ENCODE measurements at places on chromosomes 5 and 9. TPM values are rescaled to one million over a fixed set of nuclear protein-coding genes. Genes with fewer than 3 reads are reported as not detected.

GRCh38 chr9:33264003-33264472, 470 bp downstream of the BAG1 start:
- H3K36me3 ChIP-seq: peaks cover 68% of the 10 kb centered on the region
- peak; percentile 78 for DNase-seq
- peak overlapping the region; percentile 87 for H3K27ac ChIP-seq
- H3K4me1 ChIP-seq: peaks cover 56% of the 10 kb centered on the region
- no peaks in the 10 kb centered on the region for H3K27me3 ChIP-seq

GRCh38 chr5:163571744-163572143, 66.3 kb downstream of the MAT2B start:
- H3K4me3 ChIP-seq: no peak overlapping the region
- no peaks in the 10 kb centered on the region for H3K4me1 ChIP-seq
- H3K27ac ChIP-seq: no peak overlapping the region
- no peaks in the 10 kb centered on the region for H3K36me3 ChIP-seq
- DNase-seq: no peak

The CNOT8 gene
- total RNA-seq: 62.4 TPM

DNA sequence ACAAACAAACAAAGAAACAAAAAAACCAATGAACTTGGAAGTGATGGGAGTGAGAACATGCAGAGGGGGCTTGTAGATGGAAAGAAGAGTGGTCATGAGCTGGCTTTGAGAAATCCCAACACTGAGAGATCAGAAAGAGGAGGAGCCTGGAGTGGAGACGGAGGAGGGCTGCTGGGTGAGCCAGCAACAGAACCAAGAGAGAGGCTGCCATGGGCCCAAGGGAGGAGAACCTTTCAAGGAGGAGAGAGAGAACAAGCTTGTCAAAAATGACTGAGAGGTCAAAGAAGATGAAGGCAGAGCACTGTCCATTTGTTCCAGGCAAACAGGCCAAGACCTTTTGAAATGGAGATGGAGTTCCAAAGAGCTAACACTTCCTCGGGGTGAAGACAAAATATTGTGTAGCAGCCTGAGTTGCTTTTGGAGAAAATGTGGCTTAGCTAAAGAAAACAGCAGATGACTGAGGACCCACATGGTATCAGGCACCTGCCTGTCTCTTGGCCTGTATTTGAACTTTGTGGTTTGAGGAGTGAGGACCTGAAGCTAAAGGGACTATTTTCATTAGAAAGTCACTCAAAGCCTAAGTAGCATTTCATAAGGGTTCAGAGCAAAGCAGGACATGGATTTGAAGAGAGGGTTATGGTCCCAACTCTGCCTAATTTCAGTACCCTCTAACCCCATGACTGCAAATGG, 13.1 kb downstream of the NSG2 start:
- peaks cover 5% of the 10 kb centered on the region for H3K27me3 ChIP-seq
- H3K4me1 ChIP-seq: no peaks in the 10 kb centered on the region
- no peaks in the 10 kb centered on the region for H3K36me3 ChIP-seq
- no peak overlapping the region for H3K27ac ChIP-seq
- no peak overlapping the region for H3K4me3 ChIP-seq
- DNase-seq: no peak

The POLR1E gene
- total RNA-seq: 35.5 TPM

The LCN1 gene
- not detected for total RNA-seq

- H3K4me1 ChIP-seq: peaks cover 5% of the 10 kb centered on the region
- no peaks in the 10 kb centered on the region for H3K36me3 ChIP-seq
- DNase-seq: no peak
- no peak overlapping the region for H3K4me3 ChIP-seq
- no peak overlapping the region for H3K27ac ChIP-seq
Observed at GRCh38 chr9:592225-592624, 249.3 kb upstream of the DMRT1 start.

DNA sequence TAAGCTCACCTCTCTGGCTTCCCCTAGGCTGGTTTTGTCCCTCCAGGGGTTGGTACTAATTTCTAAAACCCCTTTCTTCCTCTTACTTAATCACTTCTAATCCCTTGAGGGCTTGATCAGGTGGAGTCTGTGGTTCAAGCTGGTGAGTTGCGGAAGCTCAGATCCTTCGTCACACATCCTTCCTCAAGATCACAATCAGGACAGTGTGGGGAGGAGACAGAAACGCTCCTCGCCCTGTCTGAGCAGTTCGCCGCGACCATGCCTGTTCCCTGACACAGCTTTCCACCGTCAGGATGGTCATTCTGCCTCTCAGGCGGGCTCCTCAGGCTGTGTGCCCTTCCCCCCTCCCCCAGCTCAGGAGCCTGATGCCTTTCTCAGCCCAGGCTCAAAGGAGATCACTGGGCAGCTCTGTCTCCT, 24.3 kb downstream of the CPLX2 start:
- DNase-seq: peak; percentile 80
- no peak overlapping the region for H3K4me3 ChIP-seq
- peaks cover 19% of the 10 kb centered on the region for H3K4me1 ChIP-seq
- peak overlapping the region; percentile 42 for H3K27ac ChIP-seq
- peaks cover 19% of the 10 kb centered on the region for H3K27me3 ChIP-seq

DNA sequence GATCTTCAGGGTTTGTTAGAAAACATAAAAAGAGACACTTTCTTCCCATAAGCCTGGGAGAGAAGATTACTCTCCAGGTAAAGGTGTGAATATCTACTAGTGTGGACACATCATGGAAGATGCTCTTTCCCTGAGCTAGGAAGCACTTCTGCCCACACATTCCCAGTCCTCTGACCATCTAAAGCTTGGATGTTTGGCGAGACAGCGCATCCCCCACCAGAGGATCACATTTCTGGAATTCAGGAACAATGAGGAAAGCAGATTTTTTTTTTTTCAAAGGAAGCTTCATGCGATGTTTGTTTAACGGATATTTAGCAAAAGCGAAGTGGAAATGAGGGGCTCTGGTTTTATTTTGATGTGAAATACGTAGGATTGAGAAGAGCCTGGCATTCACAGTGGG, 6.2 kb downstream of the SVEP1 start:
- no peak overlapping the region for H3K27ac ChIP-seq
- peaks cover 11% of the 10 kb centered on the region for H3K27me3 ChIP-seq
- H3K36me3 ChIP-seq: no peaks in the 10 kb centered on the region
- H3K4me3 ChIP-seq: no peak overlapping the region

- H3K36me3 ChIP-seq: no peaks in the 10 kb centered on the region
- no peak overlapping the region for H3K27ac ChIP-seq
- peaks cover 10% of the 10 kb centered on the region for H3K27me3 ChIP-seq
- no peak for DNase-seq
- H3K4me1 ChIP-seq: no peaks in the 10 kb centered on the region
Observed at GRCh38 chr5:31827867-31828266, 188.9 kb downstream of the PDZD2 start.

- H3K36me3 ChIP-seq: peaks cover 1% of the 10 kb centered on the region
- H3K4me1 ChIP-seq: no peaks in the 10 kb centered on the region
- no peak overlapping the region for H3K27ac ChIP-seq
- no peaks in the 10 kb centered on the region for H3K27me3 ChIP-seq
- H3K4me3 ChIP-seq: no peak overlapping the region
- no peak for DNase-seq
Observed at GRCh38 chr9:17401858-17402257, 177.0 kb upstream of the SH3GL2 start.

The PCDHGB5 gene
- total RNA-seq: not detected

DNA sequence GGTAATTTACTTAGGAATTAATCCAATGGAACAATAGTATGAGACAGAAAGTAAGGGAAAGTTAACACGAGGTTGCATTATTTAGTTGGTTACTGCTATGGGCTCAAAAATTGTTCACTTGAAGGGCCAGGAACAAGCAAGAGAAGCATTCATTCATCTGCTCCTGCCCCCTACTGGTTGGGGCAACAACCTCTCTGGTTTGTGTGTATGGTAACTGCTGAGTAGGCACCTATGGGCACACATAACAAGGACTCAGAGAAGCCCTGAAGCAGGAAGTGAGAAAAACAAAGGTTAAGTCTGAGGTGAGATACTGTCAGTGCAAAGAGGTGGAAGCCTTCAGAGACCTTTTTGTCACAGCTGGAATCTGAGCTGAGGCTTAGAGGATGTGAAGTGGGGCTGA, 34.4 kb upstream of the RANBP6 start:
- H3K4me1 ChIP-seq: peaks cover 10% of the 10 kb centered on the region
- H3K27ac ChIP-seq: no peak overlapping the region
- DNase-seq: peak; percentile 71
- H3K36me3 ChIP-seq: no peaks in the 10 kb centered on the region
- H3K27me3 ChIP-seq: peaks cover 9% of the 10 kb centered on the region

DNA sequence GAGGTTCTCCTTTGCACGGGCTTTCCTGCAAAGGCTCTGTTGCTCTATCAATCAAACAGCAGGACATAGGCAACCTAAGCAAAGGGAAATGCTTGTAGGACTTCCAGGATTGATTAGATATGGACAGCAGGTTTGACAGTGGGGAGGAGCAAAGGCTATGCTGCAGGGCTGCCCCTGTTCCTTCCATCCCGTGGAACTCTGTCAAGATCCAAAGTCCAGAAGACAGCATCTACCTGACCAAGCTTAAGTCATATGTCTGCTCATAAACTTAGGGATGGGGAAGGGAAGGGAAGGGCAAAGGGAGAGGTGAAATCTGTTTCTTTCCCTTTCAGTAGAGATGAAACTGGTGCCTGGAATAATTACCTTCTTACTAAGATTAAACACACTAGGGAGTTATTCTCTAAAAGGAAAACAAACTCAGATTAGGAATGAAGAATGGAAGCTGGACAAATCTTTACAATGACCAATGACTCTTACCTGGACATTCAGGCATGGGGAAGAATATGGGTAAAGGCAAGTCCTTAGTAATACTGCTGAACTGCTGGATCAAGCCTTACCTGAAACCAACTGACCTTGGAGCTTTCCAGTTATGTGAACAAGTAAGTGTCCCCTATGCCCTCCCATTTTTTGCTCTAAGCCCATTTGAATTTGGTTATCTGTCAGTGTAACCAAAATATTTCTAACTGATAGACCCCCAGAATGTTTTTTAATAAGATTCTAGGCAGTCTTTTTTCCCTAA, 8.4 kb upstream of the ACOT12 start:
- no peaks in the 10 kb centered on the region for H3K36me3 ChIP-seq
- DNase-seq: no peak
- H3K4me3 ChIP-seq: no peak overlapping the region
- H3K4me1 ChIP-seq: no peaks in the 10 kb centered on the region

- H3K36me3 ChIP-seq: peaks cover 10% of the 10 kb centered on the region
- H3K27ac ChIP-seq: no peak overlapping the region
- H3K4me1 ChIP-seq: peaks cover 19% of the 10 kb centered on the region
- no peak for DNase-seq
- H3K27me3 ChIP-seq: peaks cover 97% of the 10 kb centered on the region
Observed at GRCh38 chr5:72191404-72191803, 84.1 kb downstream of the MAP1B start.

DNA sequence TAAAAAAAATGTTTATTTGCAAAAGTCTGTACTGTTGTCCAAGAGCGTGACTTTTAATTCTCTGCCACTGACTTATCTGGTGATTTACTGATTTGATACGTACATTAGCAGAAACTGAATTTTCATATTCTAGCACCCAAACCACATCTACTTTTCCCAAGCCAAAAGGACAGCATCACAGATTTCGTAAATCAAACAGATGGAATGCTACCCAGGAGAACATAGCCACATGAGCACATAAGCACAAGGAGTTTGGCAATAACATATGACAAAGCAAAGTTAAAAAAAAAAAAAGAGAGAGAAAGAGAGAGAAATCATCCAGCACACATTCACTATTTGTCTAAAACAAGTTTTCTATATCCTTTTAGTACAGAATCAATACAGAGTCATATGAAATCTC, 83.7 kb downstream of the HINT1 start:
- peaks cover 5% of the 10 kb centered on the region for H3K36me3 ChIP-seq
- H3K27me3 ChIP-seq: peaks cover 7% of the 10 kb centered on the region
- H3K4me1 ChIP-seq: peaks cover 14% of the 10 kb centered on the region
- H3K27ac ChIP-seq: no peak overlapping the region
- H3K4me3 ChIP-seq: no peak overlapping the region

GRCh38 chr5:176784218-176785165, 25.9 kb upstream of the UNC5A start:
- no peaks in the 10 kb centered on the region for H3K36me3 ChIP-seq
- DNase-seq: no peak
- peaks cover 35% of the 10 kb centered on the region for H3K27me3 ChIP-seq
- H3K4me3 ChIP-seq: no peak overlapping the region
- peaks cover 2% of the 10 kb centered on the region for H3K4me1 ChIP-seq

The ANKRD33B gene
- total RNA-seq: 6.8 TPM

The SPATA31C1 gene
- not detected for total RNA-seq

Data from activated CD8-positive, alpha-beta memory T cell treated with anti-CD3 and anti-CD28 coated beads, Interleukin-2, amount 10 ng/mL, durations not matched to agents 7 days and 5 days (primary cell).